ENCODE measurements at places on chromosomes 2 and 18. TPM values are rescaled to one million over a fixed set of nuclear protein-coding genes. Genes with fewer than 3 reads are reported as not detected.

Gene ITGA4
- 30.0 TPM for total RNA-seq

Gene ALPP
- total RNA-seq: 0.26 TPM

Gene ATOH8
- total RNA-seq: 10.0 TPM

Gene MTHFD2
- 475 TPM for total RNA-seq

Gene VSNL1
- total RNA-seq: 3.8 TPM

Gene ABCG5
- total RNA-seq: not detected

Gene CFLAR
- 18.2 TPM for total RNA-seq
